NCI-H345 (cell line): ENCODE measurements at places on chromosomes 6 and 20.

DNA sequence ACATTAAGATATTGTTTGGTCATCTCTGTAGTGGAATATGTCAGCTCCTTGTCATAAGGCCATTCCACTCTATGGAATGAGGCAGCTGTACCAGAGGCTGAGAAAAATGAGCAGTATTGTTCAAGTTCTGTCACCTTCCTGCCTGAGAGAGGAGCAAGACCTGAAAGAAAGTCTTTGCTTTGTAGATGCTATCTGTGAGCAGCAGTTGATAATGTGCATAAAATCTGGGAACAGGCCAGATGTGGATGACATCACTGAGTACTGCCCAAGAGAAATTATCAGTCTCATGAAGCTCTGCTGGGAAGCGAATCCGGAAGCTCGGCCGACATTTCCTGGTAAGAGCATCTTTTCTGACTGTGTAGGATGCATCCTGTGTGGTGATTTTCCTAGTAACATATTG lies 16.8 kb downstream of the RIPK1 start:
- DNase-seq, result no peak

- DNase-seq, result no peak
Measured at GRCh38 chr6:110575925-110576463, 99.6 kb upstream of the SLC22A16 start.

DNA sequence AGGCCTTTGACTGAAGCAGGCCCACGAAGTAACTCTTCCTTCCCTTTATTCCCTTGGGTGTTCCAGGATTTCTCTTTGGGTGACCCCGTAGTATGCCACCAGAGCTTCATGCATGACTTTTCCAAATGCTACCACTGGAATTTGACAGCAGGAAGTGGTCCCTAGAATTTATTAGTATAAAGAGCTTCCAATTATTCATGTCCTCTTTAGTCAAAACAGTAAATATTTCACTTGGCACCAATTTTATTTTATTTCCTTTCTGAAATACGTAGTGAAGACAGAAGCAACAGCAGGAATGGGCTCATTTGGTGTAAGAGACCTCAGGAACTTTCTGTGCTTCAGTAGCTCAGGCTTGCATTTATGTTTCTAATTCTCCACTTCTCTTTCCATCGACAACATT lies 151.3 kb downstream of the LCA5 start:
- DNase-seq, result no peak

GRCh38 chr6:89281779-89282246 lies 33.3 kb downstream of the GABRR2 start:
- DNase-seq, result no peak

GRCh38 chr6:47446669-47447330 lies 30.8 kb upstream of the CD2AP start:
- no peak for DNase-seq

- DNase-seq, result no peak
Measured at GRCh38 chr6:144265390-144265789, 19.7 kb upstream of the UTRN start.

DNA sequence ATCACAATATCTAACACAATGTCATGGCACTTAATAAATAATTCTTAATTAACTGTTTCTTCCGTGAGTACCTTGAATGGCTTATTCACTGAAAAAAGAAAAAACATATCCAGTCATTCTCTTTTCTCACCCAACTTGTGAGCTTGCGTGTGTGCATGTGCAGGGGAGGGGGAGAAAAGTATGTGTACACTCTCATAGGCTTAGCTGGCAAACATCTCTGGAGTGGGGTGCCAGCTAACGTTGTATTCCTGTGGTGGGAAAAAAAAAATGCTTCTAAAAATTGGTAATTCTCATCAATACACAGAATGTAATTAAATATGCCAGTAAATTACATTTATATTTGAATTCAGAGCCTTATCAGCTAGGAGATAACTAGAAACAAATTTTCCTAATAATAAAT lies 291.9 kb upstream of the NOX3 start:
- no peak for DNase-seq

GRCh38 chr20:58611236-58612030 lies 39.6 kb upstream of the STX16 start:
- DNase-seq, result no peak

- DNase-seq, result no peak
Measured at GRCh38 chr20:18172379-18172778, 34.7 kb downstream of the KAT14 start.

DNA sequence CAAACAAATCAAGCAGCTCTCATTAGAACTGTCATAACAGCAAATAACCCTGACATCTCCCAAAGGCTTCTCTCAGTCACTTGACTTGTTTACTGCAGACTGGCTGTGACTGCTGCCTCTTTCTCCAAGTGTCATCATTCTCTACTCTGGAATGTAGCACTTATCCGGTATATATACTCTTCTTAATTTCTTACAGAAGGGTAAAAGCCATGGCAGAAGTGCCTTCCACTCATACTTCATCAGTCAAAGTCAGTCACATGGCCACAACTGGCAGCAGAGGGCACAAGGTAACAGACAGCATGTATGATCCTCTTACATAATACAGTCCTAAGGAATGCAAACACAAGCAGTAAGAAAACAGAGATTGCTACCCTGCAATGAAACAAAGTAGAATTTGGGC lies 9.3 kb downstream of the NAPB start:
- DNase-seq, result no peak

DNA sequence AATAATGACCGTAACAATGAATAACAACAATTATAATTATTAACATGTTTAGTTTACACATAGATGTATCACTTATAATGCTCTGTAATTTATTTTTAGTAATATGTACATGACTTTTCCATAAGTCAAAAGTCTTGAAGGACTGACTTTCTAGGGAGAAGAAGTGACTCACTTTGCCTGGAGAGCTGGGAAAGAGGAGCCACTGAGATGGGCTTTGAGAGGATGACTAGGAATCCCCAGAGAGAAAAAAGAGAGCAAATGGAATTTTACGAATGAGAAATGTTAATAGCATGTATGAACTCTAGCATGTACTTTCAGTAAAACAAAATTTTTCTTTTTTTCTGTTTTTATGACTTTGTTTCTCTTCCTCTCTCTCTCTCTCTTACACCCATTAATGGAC lies 67.8 kb upstream of the RALY start:
- no peak for DNase-seq

DNA sequence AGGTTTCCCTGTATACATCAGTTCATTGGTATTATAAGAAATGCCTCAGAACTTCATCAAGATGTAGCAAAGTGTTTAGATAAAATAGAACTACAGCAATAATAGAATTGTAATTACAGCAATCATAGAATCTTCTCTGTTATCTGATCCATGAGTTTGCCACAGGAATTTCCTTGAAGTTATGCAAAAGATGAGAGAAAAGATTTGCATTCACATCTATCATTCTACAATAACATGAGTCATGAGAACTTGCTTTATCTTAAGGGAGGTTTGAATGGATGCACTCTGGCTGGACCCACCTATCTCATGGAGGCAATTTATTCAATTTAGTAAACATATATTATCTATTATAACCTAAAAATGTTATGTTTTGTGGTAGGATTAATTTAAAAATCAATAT lies 329.8 kb upstream of the EPHA7 start:
- DNase-seq, result no peak

- DNase-seq, result peak; percentile 77
Measured at GRCh38 chr6:134317471-134318131, at the start of gene SGK1. SGK1 (minus strand) TSS chr6:134318112; CDS start chr6:134317460, 652 bp downstream.

DNA sequence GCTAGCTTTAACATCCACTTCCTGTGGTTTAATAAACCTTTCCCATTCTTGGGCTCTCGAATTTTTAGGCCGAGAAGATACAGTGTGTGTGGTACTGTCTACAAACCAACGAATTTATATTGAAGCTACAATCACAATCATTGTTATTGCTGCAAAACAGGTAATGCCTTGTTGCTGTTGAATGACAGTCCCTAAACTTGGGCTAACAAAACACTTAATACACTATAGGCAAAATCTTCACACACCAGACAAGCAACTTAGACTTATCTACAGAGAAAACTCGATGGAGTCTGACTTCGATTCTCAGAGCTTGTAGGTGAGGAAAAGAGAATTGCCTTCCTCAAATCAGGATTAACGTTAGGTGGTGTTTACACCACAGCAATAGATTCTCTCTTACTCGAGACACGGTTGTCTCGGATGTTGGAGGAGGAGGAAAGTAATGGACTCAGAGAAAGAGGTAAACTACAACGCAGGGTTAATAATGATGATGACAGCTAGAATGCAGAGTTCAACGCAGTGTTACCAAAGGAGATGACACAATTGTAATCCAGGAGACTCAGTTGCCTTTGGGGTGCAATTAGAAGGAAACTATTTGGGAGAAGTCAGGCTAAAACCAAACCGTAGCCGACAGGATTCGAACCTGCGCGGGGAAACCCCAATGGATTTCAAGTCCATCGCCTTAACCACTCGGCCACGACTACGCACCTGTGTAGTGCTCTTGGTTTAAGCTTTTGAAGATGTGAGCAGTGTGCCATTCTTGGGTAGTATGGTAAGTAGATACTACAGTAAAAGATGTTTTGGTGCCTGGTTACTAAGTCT lies 32.5 kb upstream of the ZNF184 start:
- DNase-seq, result peak; percentile 81

DNA sequence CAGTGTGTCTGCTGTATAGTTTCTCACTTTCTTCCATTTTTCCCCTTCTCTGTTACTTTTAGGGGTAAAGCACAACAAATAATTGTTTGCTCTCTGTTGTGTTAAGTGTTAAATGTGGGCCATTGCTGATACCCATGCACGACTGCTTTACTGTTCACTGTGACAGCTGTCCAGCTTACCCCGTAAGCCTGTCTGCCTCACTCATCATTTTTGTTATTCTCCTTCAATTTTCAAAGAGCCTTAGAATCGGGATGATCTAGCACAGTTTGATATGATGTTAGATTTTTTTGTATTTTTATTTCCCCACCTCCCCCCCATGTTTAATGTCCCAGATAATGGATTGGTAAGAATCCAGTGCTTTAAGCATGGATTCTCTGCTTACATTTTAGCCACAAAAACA lies 41.2 kb upstream of the MLIP start:
- DNase-seq, result no peak

- no peak for DNase-seq
Measured at GRCh38 chr6:127415096-127415495, 44.1 kb downstream of the KIAA0408 start.

- DNase-seq, result no peak
Measured at GRCh38 chr6:168513766-168514165, 72.8 kb downstream of the SMOC2 start.

DNA sequence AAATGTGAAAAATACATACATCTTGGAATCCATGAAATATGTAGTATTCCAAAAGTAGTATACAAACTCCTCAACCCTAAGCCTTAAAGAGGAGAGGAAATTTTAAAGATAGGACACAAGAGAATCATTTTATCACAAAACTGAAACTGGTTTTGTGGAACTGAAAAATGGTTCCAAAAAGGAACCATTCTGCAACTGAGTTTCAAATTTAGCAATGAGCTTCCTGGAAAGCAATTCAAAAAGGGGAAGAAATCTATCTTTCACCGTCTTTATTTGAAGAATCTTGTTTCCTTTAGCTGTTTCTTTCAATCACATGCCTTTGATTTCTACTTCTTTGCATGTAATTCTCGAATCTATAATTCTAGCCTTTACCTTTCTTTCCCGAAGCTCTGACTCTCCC lies 32.2 kb upstream of the LAMP5 start:
- no peak for DNase-seq

GRCh38 chr6:30234356-30234755 lies 21.1 kb upstream of the TRIM26 start:
- DNase-seq, result no peak

- DNase-seq, result no peak
Measured at GRCh38 chr6:56848105-56848504, 106.8 kb upstream of the BEND6 start.

- DNase-seq, result no peak
Measured at GRCh38 chr20:57589728-57590484, 29.0 kb downstream of the PCK1 start.

DNA sequence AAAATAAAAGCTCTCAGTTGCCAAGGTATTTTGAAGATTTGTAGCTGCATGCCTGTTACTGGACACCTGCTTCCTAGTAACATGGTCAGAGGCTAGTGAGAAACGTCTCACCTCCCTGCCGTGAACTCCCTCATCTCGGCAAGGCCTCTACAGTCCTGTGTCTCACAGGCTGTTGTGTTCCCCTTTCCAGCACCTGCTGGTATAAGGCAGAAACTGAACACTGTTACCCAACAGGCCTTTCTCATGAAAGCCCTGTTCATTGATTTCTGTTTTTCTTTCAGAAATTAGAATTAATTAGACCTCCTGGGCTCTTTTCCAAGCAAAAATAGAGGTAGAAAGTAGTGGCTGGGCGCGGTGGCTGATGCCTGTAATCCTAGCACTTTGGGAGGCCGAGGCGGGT lies 17.6 kb upstream of the SRSF3 start:
- DNase-seq, result no peak

DNA sequence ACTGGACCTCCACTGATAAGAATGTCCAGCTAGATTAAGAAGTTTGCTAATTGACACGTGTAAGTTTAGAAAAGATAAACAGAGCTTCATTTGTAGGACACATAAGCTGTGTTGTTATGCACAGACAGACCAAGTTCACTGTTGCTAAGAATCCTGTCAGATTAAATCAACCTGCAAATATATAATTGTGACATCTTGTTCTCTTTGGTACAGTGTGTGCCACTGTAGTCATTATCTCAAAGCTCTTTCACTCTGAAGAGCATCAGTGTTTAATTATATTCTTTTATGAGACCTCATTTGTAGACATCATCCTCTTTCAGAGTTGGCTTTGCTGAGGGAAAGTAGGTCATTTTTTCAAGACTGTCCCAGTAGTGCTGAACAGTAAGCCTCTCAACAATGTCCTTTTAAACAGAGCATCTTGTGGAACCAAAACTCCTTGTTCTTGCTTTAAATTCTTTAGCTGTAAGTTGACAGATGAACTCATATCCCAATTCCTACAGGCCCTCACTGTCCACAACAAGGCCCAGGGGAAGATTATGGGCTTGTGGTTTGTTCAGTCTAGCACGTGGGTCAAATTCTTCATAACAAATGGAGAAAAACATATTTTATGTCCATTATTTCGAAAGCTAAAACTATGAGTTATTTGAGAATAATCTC lies 252.4 kb downstream of the HDGFL1 start:
- no peak for DNase-seq

- DNase-seq, result no peak
Measured at GRCh38 chr20:41446456-41446855, 79.8 kb upstream of the EMILIN3 start.

- no peak for DNase-seq
Measured at GRCh38 chr6:83597511-83597910, 85.2 kb downstream of the PRSS35 start.

DNA sequence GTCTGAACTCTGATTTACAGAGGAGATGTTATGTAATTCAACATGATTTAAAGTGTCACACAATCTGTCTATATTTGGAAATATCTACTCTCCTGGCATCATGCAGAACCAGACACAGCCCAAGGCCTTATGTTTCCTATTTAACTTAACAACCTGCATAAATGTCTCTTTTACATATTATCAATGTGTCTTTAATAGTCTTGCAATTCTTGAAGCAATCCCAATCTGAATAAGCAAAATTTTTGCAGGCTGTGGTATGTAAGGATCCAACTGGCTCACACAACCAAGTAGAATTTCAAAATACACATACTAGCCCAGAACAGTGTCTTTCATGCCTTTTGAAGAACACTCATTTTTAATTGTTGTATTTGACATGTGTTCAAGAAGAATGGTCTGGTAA lies 443.2 kb downstream of the MAFB start:
- DNase-seq, result no peak
